ENCODE measurements at places on chromosomes 3 and 15.

DNA sequence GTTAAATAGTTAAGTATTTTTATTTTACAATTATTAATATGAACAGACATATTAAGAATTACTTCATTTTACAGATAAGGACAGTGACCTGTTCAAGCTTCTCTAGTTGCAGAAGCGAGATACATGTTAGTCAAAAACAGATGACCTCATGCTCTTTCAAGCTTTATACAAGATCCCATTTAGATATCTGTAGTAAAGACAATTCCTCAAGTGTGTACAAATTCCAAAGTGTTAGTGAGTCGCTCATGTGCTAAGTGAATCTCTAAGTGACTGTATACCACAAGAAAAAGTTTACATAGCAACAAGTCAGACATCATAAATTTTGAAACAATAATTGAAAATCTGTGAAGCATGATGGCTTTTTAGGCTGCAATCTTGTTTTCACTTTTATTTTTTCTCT is 293.8 kb downstream of the ROBO1 start:
- no peak for DNase-seq

DNA sequence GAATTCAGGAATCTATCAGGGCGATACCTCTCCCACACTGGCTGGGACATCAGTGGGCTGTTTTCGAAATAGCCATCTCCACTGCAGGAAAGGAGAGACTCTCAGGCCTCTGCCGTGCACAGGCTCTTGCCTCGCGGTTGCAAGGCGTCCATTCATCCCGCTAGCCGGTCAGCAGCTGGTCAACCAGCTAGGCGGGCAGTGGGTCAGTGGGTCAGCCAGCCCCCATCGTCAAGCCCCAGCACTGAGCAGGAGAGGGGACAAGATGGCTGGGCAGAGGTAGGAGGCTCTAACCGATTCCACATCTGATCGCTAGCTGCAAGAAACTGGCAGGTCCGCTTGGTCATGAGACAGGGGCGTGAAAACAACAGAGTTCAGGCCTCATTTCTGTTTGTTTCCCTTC is 45.1 kb downstream of the MUC4 start:
- no peak for DNase-seq

- DNase-seq = no peak
Observed at GRCh38 chr3:38154033-38154494, 11.3 kb upstream of the OXSR1 start.

DNA sequence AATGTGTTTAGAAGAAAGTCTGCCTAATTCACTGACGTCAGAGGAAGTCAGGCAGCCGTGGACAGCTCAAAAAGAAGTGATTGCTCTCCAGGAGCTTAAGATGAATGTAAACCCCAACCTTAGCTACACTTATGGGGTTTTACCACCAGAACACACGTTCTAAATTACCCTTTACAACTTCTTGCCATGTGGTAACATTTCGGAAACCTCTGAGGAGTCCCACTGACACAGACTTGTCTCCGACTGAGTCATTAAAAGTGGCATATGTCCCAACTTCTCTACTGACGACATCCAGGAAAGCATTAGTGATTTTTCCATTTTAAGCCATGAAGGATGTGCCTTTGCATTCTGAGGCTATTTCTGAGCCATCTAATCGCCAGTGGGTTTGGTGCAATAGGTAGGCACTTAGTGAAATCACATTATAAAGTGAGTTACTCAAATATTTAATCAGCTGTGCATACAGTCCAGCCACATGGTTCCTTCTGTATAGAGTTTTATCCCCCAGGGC is 32.4 kb downstream of the C2CD4A start:
- no peak for DNase-seq

Data from stimulated activated CD4-positive, alpha-beta T cell treated with anti-CD3 and anti-CD28 coated beads, Interleukin-15, amount 100 ng/mL, for 1 hour (primary cell).